Stimulated activated CD4-positive, alpha-beta T cell treated with anti-CD3 and anti-CD28 coated beads, Interleukin-2, amount 100 ng/mL, for 24 hours (primary cell): ENCODE measurements at places on chromosomes 16 and 17.

DNA sequence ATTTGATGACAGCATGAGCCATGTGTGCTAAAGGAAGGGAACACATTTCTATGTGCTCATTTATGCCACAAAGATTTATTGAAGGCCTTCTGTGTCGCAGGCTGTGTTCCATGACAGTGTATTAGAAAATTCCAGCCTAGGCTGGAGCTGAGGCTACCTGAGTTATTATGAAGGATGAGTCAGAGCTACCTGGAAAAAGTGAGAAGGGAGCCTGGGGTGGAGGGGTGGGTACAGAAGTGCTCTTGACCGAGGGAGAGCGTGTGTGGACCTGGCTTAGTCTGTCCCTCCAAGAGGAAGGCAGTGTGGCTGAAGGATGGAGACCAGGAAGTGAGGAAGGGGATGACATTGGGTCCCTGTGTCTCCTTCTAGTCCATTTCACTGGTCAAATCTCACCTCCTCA is 98.3 kb downstream of the N4BP1 start:
- no peak for DNase-seq

- no peak for DNase-seq
Observed at GRCh38 chr17:69198238-69198637, 30.4 kb downstream of the ABCA10 start.

DNA sequence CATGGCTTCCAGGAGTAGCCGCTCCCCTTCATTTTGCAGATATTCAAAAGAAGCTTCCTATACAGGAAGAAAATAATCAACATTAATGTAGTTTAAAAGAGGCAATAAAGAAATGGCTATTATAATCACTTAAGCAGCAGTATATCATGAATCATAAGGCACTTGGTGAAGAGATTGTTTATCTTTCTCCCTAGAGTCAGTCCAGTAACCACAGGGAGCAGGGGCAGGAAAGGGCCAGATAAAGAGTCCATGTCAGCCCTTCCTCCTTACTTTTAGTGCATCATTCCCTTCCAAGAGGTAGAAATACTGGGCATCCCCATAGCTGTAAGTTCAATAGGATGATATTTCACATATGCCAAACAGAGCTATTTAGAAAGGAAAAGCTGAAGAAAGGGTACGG is 184.6 kb upstream of the C17orf78 start:
- no peak for DNase-seq

DNA sequence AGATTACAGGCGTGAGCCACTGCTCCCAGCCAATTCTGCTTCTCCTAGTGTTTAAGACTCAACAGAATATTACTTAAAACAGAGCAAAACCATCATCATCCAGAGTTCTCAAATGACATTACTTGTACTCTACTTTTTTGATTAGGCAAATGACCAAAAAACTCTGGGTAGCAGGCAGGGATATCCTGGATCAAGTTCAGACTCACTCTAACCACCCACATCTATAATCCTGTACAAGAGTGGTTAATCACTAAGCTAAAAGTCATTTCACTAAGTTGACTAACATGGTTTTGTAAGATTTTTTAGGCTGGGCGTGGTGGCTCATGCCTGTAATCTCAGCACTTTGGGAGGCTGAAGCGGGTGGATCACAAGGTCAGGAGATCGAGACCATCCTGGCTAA is 6.8 kb downstream of the NAE1 start:
- no peak for DNase-seq

- no peak for DNase-seq
Observed at GRCh38 chr17:73797594-73798110, 153.4 kb upstream of the SDK2 start.

GRCh38 chr16:57253466-57253865 is 8.4 kb downstream of the ARL2BP start:
- DNase-seq: no peak

DNA sequence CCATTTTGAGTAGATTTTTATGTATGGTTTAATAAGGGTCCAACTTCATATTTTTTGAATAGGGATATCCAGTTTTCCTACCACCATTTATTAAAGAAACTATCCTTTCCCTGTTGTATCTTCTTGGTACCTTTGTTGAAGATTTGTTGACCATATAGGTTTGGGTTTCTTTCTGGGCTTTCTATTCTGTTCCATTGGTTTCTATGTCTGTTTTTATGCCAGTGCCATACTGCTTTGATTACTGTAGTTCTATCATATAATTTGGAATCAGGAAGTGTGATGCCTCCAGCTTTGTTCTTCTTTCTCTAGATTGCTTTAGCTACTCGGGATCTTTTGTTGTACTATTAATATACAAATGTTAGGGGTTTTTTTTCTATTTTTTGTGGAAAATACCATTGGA is 46.5 kb downstream of the PPM1E start:
- no peak for DNase-seq

GRCh38 chr16:49484451-49484849 is 110.8 kb downstream of the C16orf78 start:
- no peak for DNase-seq

DNA sequence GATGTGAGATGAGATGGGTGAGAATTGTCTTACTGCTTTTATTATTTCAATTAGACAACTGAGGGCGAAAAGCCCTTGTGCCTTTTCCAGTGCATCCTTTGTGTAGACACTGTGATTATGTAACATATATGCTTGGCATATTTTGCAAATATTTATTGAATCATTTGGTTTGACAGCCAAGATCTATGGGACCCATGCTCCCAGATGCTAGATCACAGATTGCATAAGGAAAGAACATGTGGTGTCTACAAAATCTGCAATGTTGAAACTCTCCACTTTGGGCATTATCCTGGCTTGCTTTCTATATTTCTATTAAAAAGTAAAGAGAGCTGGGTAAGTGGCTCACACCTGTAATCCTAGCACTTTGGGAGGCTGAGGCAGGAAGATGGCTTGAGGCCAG is 4.8 kb upstream of the COG1 start:
- no peak for DNase-seq

GRCh38 chr16:5488581-5488980 is 391.0 kb upstream of the EEF2KMT start:
- DNase-seq: no peak

GRCh38 chr17:31857920-31858641 is 963 bp downstream of the COPRS start:
- DNase-seq: no peak

DNA sequence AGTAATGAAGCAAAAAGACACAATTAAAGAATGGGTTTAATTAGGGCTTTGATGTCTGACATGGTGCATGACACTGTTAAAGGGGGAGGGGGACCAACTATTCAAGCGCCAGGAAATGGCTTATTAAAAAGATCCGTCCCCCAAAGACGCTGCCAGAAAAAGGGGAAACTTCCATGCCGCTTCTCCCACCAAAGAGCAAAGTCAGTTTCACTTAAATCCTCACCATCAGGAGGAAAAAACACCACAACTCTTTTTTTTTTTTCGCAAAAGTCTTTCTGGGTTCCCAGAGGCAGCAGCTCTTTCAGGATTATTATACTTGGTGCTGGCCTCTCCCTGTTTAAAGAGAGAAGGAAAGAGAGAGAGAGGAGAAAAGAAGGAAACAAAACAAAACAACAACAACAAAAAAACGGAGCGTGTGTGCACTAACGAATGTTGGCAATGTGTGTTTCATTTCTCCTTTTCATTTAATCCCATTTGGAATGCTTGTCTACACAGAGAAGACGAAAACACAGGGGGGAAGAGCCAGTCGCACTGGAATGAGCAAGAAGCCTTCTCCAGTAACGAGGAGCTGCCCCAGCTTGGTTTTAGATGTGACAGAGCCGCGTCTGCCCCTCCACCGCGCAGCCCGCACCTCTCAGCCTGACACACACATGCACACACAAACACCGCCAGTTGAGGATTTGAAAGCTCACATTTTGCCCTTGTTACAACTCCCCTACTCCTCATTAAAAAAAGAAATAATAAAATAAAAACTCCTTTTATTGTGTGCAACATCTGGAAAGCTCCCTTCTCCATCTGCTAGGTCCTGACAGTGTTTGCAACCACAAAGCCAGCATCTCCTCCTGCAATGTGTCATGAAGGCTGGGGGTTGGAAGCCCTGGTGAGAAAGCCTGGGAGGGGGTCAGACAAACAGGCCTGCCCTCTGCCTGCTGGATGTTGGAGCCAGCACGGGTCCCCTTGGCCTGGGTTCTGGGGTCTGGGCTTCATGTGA is 32.7 kb upstream of the AXIN2 start:
- DNase-seq: peak; percentile 17

- DNase-seq: no peak
Observed at GRCh38 chr16:53654946-53655345, 48.7 kb downstream of the RPGRIP1L start.

- no peak for DNase-seq
Observed at GRCh38 chr16:53056392-53056881, 1.6 kb downstream of the CHD9 start.

DNA sequence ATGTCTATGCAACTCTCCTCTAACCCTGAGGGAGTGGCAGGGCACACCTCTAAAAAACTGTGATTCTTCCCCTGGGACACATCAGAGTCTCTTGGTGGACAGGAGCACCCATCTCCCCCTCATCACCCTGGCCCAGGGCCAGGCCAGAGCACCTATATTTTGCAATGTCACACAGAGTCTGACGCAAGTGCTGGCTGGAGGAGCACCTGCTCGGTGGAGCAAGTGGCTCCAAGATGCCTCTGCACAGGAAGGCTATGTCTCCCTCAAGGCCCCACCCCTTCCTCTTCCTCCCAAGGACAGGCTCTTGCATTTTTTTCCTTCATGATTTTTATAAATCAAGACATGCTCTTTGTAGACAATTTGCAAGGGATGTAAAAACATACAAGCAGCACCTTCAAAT is 13.3 kb downstream of the SNN start:
- DNase-seq: no peak

- peak; percentile 31 for DNase-seq
Observed at GRCh38 chr16:89615596-89616090, 2.2 kb downstream of the DPEP1 start.
